ENCODE measurements at places on chromosomes 4 and X.

GRCh38 chr4:83317671-83318070 lies 17.0 kb downstream of the HPSE start:
- no peak for DNase-seq

DNA sequence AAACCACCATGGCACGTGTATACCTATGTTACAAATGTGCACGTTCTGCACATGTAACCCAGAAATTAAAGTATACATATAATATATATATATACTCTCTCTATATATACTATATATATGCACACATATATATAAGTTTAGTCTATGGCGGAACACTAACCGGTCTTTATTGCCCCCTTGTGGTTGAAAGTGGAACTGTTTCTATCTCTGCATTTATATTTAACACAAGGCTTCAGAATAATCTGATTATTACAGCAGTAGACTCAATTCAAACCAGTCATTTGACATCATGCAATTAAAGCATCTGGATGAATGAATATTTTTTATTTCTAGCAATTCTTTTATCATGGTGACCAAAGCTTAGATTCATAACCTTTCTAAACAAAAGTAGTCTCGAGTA lies 14.6 kb downstream of the RAB9B start:
- no peak for DNase-seq

- DNase-seq = no peak
These were observed 82.5 kb downstream of the AMELX start for GRCh38 chrX:11375614-11376119.

DNA sequence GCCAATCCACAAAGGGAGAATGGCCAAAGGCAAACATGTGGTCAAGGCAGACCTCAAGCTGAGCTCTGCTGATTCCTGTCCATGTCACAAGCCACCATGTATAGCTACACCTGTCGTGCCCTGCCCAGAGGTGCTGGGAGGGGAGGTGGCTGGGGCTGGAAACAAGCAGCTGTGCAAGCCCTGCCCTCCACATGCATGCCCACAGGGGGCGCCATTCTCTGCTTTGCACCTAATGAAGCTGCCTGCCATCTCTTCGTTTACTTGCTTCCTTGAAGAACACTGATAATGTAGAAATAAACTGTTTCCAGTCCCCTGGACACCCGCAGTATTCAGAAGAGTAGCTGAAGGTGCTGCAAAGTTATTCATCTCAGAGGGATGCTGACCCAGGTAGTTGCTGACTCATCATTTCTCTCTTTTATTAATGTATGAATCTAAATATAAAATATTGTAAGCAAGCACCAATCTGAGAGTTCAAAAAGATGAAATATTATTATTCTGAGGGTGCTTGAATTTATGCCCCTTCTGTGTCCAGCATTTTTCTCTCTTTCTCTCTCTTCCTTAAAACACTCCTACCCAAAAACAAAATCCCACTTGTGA lies 278.6 kb downstream of the ADGRA3 start:
- DNase-seq = no peak

- DNase-seq = no peak
These were observed 73.4 kb downstream of the MGST2 start for GRCh38 chr4:139738846-139739613.

DNA sequence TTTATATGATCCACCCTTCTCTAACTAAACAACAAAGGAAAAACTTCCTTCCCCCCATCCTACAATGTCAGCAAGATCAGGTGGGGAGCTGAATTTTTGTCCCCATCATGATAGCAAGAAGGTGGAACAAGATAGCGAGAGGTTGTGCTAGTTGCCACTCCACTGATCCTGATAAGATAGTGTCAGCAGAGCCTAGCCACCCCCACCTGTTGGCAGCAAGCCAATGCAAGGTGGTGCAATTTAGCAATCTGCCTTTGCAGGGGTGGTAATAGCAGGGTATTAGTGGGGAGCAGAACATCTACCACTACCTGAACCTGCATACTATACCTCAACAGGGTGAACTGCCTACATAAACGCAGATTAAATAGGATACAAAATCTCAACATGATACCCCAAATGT lies 80.2 kb upstream of the MAMLD1 start:
- no peak for DNase-seq

- no peak for DNase-seq
These were observed 14.0 kb upstream of the DUSP9 start for GRCh38 chrX:153633048-153633447.

- no peak for DNase-seq
These were observed 137.0 kb downstream of the MAGEB5 start for GRCh38 chrX:26352891-26353430.

GRCh38 chr4:109067508-109068235 lies 234.8 kb downstream of the COL25A1 start:
- no peak for DNase-seq

- DNase-seq = no peak
These were observed 4.0 kb downstream of the HERC6 start for GRCh38 chr4:88382621-88383020.

DNA sequence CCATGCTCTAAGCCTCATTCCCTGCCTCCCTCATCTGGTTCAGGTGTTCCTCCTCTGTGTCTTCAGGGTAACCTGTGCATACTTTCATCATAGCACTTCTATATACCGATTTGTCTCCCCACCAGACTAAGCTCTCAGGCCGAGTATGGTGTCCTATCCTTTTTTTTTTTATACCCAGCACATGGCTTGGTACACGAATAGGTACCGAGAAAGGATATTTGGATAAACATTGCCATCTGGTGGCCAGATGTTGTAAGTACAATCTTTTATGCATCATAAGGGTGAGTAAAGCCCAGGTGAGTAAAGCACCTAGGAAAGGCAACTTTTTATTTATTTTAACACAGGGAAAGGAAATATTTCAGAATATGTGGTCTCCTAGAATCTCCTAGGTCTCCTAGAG lies 68.4 kb downstream of the MID2 start:
- DNase-seq = no peak

DNA sequence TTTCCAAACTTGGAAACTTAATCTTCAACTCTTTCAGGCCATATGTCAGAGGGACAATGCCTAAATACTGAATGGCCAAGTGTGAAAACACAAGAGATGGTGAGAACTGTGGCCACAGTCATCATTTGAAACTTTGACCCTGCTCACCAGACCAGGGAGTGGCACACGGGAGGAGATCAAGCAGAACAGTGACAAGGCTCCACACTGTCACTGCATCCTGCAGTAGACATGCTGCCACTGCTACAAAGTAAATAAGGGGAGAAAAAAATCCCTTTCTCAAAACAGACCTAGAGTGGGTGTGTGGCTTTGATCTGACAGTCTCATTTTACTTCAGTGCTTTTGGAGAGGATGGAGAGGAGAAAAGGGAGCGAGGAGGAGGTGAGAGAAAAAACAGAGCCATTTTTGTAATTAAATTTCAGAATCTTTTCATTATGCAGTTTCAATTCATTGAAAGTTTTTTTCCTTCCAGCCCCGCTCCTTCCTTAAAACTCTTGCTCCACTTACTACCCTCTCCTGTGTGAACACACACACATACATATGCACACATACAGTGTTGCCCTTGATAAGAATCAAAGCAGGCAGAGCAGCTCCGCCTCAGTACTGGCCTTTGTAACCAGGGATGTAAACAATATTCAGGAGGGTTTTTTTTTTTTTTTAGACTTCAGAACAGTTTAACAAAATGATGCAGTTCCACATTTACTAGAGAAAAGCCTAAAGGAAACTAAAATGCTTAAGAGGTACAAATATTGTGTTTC lies 34.4 kb downstream of the NEXMIF start:
- DNase-seq = no peak

DNA sequence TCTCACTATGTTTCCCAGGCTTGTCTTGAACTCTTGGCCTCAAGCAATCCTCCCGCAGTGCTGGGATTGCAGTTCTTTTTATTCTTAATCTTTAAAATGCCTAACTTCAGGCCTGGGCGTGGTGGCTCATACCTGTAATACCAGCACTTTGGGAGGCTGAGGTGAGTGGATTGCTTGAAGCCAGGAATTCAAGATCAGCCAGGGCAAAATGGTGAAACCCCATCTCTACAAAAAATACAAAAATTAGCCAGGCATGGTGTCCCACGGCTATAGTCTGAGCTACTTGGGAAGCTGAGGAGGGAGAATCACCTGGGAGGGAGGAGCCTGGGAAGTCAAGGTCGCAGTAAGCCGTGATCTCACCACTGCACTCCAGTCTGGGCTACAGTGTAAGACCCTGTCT lies 45.9 kb downstream of the PLS3 start:
- DNase-seq = no peak

GRCh38 chrX:124346877-124347241 lies 496 bp downstream of the SH2D1A start:
- DNase-seq = no peak

DNA sequence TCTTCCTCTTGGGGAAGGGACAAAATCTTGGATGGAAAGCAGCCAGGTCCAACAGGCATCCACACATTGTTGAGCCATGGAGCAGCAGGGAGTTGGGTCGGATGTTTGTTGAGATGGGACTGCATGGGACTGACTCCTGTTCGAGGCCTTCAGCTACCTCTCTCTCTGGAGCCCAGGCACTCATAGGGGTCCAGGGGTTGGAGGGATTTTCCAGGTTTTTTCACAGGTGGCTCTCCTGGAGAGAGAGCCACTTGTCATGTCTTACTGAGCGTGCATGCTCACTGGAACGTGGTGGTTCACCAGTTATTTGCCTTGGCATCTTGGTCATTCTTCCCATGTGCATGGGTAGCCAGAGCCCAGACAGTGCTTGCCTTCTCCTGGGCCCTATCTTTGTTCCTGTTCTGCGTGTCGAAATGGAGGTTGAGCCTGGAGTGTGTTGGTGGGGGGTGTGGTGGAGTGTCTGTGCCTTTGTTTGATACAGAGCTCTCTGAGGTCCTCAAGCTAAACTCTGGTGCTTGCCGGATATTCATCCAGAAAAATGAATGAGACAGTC lies 60.6 kb downstream of the NBDY start:
- no peak for DNase-seq

GRCh38 chr4:158782551-158783360 lies 13.9 kb downstream of the FNIP2 start:
- no peak for DNase-seq

DNA sequence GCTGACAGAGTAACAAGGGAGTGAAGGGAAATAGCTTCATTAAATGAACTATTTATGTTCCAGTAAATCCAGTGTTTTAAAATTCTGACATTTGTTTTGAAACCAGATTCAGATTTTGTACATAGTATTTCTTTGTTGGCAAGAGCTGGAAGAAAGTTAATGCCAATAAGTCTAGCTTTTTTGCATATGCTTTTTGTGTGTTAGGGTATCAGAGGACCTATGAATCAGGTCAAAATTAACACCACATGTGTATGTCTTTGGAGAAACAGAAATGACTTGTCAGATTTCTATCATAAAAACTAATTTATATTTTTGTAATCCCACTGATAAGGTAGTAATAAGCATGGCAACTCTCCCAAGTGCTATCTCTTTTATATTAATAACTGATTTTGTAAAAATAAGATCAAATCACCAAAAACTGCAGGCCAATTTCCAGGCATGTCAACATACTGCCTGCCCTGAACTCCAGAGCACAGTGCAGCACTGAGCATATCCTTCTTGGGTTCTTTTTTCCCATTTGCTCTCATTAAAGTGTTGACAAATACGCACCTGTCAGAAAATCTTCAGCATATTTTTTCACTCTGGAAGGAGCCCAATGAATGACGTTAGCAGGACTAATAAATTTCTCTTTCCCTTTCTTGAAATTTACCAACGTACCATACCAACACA lies 65.5 kb downstream of the SH3RF1 start:
- no peak for DNase-seq

DNA sequence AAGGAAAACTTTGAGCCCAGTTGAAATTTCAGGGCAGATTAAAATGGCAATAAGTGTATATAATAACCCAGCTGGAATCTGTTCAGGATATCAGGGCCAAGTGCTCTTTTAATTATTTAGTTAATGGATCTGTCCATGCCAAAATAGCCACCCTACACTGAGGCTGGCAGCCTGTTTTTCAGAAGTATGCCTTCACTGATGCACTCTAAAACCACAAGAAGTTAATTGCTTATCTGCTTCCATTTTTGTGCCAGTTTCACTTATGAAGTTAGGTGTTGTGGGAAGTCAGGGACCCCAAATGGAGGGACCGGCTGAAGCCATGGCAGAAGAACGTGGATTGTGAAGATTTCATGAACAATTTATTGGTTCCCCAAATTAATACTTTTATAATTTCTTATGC lies 960.3 kb downstream of the C4orf33 start:
- DNase-seq = no peak
